Activated CD8-positive, alpha-beta T cell treated with anti-CD3 and anti-CD28 coated beads for 36 hours (primary cell): ENCODE measurements at places on chromosomes 1 and 21. TPM values are rescaled to one million over a fixed set of nuclear protein-coding genes. Genes with fewer than 3 reads are reported as not detected.

RNU1-4 gene
- 820 TPM for total RNA-seq

DNA sequence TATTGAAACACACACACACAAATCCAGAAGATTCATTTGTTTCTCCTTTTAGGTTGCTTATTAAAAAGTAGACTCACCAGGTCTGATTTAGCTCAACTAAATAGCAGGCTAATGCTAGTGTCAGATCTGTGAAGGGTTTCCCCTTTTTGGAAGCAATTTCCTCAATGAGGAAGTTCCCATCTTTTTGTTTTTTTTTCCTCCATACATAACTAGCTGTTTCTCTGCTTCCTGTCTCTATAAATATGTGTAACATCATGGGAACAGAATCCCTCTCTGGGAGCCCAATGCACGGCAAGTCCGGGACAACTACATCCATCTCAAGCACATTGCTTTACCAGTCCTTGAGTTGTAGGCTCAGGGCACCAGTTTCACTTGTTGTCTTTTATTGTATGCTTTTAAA is 1421.1 kb downstream of the PLA2G4A start:
- no peak for DNase-seq

DNA sequence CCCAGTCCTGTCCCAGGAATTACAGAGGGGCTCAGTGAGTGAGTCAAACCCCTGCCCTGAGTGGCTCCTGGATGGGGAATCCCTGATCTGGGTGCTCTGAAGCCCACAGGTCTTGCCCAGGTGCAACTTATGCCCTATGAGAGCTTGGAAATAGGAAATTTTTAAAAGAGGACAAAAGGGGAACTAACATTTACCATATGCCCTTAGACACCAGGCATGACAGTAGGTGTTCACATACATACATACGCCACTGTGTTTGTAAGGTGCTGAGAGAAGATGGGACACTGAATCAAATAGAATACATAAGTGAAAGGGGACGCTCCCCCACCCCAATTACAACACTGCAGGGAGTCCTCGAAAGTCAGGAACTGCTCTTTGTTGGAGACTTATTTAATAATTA is 1.4 kb downstream of the CFAP45 start:
- DNase-seq, result no peak

DNA sequence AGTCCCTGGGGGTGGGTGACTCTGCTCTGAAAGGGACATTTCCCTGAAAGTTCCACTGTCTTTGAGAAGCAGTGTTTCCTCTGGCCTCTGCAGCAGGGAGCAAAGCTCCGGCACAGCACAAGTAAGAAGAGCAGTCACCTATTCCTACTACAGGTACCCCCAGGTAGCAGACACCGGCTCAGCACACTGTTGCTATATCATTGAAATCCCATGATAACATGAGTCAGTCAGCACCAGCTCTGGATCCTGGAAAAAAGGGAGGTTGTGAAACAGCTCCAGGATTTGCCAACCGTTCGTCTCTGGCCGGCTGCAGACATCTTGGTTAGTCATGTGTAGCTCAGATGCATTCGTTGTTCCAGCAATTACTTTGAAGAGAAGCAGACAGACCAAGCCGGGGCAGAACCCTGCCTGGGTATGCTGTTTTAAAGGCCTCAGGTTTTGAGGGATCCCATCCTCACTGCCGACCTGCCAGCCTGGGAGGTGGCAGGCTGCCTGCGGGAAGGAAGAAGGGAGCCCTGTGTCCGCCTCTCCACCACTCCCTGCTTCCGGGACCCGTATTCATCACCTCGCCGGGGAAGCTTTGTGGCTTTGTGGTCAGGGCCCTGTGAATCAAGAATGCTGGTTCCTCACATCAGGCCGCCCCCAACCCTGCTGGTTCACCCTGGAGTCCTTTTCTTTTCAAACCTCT is 139.2 kb downstream of the CLIC6 start:
- DNase-seq, result peak; percentile 87

- no peak for DNase-seq
Measured at GRCh38 chr1:30706528-30706927, 16.9 kb downstream of the MATN1 start.

- no peak for DNase-seq
Measured at GRCh38 chr21:33059380-33059841, 10.5 kb upstream of the OLIG1 start.

GRCh38 chr1:155871390-155871789 is 12.0 kb downstream of the SYT11 start:
- no peak for DNase-seq

- DNase-seq, result no peak
Measured at GRCh38 chr1:162857850-162858249, 3.1 kb downstream of the CCDC190 start.

DMBX1 gene
- total RNA-seq, result 0.09 TPM

AMY2A gene
- not detected for total RNA-seq

- DNase-seq, result no peak
Measured at GRCh38 chr1:221228594-221228993, 349.4 kb downstream of the HLX start.

- no peak for DNase-seq
Measured at GRCh38 chr1:3234281-3234680, 165.3 kb downstream of the PRDM16 start.

- no peak for DNase-seq
Measured at GRCh38 chr1:43634721-43635120, 15.2 kb upstream of the KDM4A start.

DNA sequence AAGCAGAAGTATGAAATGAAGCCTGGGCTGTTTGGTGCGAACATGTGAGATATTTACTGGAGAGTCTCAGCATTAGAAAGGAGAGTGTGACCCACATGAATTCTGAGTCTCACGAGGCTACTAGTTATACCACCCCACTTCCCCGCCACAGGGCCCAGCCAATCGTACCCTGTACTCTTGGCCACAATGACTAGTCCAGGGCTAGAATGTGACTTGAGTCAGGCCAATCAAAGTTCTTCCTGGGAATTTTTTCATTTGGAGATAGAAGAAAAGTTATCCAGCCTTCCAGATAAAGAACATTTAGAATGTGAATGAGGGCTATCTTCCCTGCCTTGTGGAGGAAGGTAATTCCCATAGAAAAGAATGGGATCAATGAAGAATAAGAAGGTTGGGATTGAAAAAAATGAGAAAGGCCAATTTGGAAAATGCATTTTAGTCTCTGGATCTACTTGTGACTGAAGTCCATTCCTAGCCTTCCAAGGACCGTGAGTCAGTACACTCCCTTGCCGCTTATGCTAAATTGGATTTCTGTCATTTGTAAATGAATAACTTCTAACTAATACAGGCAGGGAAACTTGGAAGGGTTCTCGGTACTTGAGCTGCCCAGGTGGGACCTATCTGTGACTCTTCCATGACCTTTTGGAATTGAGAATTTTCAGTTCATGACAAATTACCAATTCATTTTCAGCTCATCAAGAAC is 12.3 kb upstream of the RIMKLA start:
- DNase-seq, result no peak

HYI gene
- total RNA-seq, result 5.6 TPM

IFI44L gene
- total RNA-seq, result 22.5 TPM

GRCh38 chr1:111481387-111482221 is 7.8 kb downstream of the C1orf162 start:
- DNase-seq, result peak; percentile 77

DNA sequence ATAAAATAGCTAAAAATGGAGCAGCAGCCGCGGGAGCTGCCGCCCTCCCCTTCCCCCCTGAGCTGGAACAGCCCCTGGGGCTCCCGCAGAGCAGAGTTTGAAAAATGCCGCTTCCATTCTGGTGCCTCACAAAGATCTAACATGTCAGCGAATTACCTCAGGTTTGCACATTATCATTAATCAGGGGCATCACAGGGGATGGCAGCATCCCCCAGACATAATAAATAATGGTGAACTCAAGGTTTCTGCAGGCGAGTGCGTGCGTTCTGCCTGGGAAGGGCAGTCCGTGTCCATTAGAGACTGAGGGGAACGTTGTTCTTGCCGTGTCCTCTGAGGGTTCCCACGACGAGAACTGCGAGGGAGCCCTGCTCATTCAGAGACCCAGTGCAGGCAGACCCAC is 372.4 kb downstream of the DSCAM start:
- DNase-seq, result no peak

LORICRIN gene
- not detected for total RNA-seq

- no peak for DNase-seq
Measured at GRCh38 chr1:45518910-45519309, 2.8 kb downstream of the PRDX1 start.

GJA9 gene
- total RNA-seq, result not detected

GRCh38 chr21:39022466-39022862 is 160.8 kb downstream of the PSMG1 start:
- no peak for DNase-seq

- no peak for DNase-seq
Measured at GRCh38 chr1:70874063-70874462, 173.6 kb downstream of the PTGER3 start.

DNA sequence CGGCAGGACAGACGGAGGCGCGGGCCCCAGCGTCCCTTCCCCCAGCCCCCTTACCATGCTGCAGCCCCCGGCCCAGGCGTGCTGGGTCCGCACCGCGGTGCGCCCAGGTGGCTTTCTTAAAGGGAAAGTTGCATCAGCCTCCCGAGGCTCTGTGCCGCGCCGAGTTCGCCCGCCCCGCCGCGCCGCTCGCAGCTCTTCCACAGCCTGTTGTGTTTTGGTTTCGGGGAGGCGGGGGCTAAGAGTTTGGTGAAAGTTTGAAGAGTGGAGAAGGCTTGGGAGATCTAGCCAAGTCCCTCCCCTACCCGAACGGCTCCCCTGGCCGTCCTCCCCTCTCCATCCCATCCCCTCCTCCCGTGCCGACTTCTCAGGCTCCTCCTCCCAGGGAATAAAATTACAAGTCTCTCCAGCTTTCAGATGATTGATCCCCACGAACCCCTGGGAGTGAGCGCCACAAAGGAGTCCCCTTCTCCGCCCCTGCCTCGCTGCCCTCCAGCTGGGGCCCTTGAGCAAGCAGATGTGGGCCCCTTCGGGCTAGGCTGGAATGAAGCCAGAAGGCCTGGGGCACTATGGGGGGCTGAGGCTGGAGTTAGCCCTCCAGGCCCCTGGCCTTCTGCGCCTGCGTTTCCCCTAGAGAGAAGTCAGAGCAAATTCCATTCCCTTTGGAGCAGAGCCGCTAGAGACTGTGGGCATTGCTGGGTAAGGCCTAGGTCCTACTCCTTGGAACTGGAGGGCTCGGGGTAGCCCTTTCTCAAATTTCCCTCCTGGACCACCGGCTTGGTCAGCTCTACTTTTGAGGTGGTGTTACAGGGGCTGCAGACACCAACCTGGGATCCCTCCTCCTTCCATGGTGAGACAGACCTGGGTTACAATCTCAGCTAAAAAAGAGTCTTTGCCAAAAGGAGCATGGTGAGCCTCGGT is at the start of gene SLC6A9:
Gene SLC6A9 (minus strand): TSS at position 211 of the 918 bp plus-strand sequence. CDS start 7,185 bp downstream, outside the sequence.
- peak; percentile 62 for DNase-seq

DNA sequence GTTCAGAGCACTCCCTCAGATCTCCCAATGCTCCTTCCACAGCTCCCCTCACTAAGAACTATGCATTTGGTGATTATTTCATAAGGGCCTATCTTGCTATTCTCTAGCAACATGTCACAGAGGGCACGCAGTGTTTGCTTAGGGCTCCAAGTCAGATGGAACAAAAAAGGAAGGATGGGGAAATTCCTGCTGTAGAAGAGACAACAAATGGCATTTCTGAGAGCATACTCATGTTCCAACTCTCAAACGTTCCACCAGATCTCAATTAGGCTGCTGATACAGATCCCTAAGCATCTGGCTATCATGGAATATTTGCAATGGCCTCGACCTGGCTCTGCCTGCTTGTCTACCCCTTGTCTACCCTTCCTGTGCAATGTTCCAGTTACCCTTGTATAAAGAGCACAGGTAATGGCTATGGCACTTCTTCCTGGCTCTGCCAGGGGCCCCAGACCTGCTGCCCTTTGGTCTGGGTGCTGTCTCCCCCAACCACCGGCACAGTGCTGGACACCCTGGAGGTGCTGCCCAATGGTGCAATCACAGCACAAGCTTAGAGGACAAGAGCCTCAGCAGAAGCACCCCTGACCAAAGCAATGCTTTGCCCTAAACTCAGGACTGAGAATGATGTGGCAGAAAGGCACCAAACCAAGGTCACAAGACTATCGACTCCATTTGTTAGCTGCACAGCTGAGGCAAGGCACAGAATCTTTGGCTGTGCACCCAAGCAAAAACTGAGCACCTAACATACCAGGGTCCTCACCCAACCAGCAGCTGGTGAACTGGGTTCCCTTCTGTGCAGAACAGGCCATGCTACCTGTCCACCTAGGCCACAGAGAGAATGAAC is 3.6 kb downstream of the PARP1 start:
- no peak for DNase-seq

DNA sequence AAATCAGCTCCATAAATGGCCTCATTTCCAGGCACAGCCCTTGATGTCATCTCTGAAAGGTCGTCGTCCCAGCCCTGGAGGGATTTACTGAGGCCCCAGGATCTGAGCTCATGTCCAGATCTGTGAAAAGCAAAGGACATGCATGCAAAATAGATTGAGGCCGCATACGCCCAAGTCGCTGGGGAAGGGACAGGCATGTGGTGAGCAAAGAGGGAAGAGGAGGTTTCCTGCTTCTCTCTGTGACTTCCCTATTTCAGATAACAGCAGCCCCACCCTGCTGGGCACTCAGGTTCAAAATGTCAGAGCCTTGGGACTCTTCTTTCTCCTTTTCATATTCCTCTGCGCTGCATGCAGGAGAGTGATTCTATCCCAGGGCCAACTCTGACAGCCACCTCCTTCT is 197.2 kb downstream of the ADSS2 start:
- no peak for DNase-seq

TRIM62 gene
- total RNA-seq, result 3.8 TPM

GRCh38 chr1:9281908-9282695 is 10.6 kb upstream of the SPSB1 start:
- no peak for DNase-seq

KRTAP21-2 gene
- total RNA-seq, result not detected

- peak; percentile 85 for DNase-seq
Measured at GRCh38 chr1:30743584-30744059, 14.0 kb downstream of the LAPTM5 start.

- DNase-seq, result no peak
Measured at GRCh38 chr1:22530715-22531114, 32.6 kb upstream of the EPHA8 start.

- no peak for DNase-seq
Measured at GRCh38 chr1:29924017-29924431, 687.7 kb downstream of the PTPRU start.

CRYBG2 gene
- 4.5 TPM for total RNA-seq

UBASH3A gene
- total RNA-seq, result 48.7 TPM

GABRD gene
- not detected for total RNA-seq

DNA sequence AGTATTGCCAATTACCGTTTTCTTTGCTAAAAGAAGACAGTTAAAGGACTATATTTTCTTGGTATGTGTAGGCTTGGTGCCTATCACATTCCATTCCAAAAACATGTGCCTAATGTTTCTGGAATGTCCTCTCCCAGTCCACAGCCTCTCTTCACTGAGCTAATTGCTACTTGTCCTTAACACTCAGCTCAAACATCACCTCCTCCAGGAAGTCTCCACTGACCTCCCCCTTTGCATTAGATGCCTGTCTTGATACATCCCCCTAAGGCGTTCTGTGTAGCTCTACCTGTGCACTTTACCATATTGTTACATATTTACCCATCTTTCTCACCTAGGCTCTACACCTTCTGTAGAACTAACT is 195.6 kb upstream of the CAMK1G start:
- no peak for DNase-seq
